ENCODE measurements at places on chromosomes 13 and 19. TPM values are rescaled to one million over a fixed set of nuclear protein-coding genes. Genes with fewer than 3 reads are reported as not detected.

DNA sequence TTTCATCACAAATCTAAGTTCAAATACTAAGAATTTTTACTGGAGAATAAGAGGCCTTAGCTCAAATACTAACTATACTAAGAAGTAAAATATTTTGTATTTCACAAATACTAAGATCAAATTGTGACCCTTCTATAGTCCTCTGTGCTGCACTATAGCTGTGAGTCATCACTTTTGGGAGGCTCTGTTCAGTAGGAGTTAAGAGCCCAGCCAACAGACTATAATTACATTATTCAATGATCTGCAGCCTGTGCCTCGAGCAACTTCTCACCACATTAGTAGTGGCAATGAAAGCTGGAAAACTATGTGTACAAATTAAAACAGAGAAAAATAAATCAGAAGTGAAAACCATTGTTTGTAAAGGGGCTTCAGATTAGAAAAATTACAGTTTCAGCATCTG, 147.3 kb upstream of the GPC6 start:
- H3K27me3 ChIP-seq, result no peaks in the 10 kb centered on the region
- DNase-seq, result no peak
- no peaks in the 10 kb centered on the region for H3K4me1 ChIP-seq
- H3K27ac ChIP-seq, result no peak overlapping the region

- no peaks in the 10 kb centered on the region for H3K36me3 ChIP-seq
- H3K4me3 ChIP-seq, result no peak overlapping the region
Measured at GRCh38 chr13:46496086-46496485, 56.9 kb upstream of the LRCH1 start.

- no peaks in the 10 kb centered on the region for H3K4me1 ChIP-seq
- peaks cover 26% of the 10 kb centered on the region for H3K27me3 ChIP-seq
- no peaks in the 10 kb centered on the region for H3K36me3 ChIP-seq
- H3K27ac ChIP-seq, result no peak overlapping the region
- no peak overlapping the region for H3K4me3 ChIP-seq
Measured at GRCh38 chr13:28379371-28380083, 115.4 kb downstream of the FLT1 start.

DNA sequence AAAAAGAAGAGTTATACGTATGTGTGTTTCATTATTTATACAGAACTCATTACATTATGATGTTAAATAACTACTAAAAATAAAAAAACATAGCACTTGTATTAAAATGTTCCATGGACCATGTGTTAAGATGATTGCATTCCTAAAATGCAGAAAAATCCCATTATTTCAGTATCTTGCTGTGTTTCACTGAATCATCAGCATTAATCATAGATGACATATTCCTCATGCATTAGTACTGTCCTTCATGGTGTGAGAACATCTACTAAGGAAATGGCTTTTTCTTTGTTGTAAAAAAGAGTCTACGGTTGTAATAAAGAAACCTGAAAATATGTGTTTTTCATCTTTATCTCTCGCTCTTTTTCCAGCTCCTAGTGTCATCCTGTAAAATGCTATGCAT, 416.5 kb downstream of the FGF14 start:
- DNase-seq, result no peak
- no peaks in the 10 kb centered on the region for H3K27me3 ChIP-seq
- no peaks in the 10 kb centered on the region for H3K36me3 ChIP-seq
- no peaks in the 10 kb centered on the region for H3K4me1 ChIP-seq
- no peak overlapping the region for H3K4me3 ChIP-seq

DNA sequence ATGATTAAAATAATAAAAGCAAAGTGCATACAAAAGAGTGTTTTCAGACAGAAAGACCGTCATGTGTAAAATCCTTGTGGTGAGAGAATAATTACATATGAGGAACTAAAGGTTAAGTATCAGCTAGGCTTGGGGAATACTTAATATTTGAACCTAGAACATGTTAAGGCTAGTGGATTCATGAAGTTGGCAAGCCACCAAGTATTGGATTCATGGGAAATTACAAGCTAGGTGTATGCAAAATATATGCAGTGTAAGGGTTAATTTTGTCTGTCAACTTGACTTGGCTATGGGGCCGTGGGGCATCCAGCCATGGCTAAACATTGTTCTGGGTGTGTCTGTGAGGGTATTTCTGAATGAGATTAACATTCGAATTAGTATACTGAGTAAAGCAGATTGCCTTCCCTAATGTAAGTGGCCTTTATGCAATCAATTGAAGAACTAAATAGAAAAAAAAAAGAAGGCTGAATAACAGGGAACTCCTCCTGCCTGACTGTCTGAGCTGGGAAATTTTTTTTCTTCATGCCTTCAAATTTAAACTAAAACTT, 533.5 kb upstream of the KLF12 start:
- H3K27me3 ChIP-seq, result peaks cover 4% of the 10 kb centered on the region
- DNase-seq, result no peak
- H3K4me3 ChIP-seq, result no peak overlapping the region
- H3K27ac ChIP-seq, result no peak overlapping the region

GRCh38 chr13:66138172-66138811, 1091.8 kb downstream of the PCDH9 start:
- no peak for DNase-seq
- H3K27ac ChIP-seq, result no peak overlapping the region
- no peaks in the 10 kb centered on the region for H3K4me1 ChIP-seq
- H3K27me3 ChIP-seq, result no peaks in the 10 kb centered on the region

DNA sequence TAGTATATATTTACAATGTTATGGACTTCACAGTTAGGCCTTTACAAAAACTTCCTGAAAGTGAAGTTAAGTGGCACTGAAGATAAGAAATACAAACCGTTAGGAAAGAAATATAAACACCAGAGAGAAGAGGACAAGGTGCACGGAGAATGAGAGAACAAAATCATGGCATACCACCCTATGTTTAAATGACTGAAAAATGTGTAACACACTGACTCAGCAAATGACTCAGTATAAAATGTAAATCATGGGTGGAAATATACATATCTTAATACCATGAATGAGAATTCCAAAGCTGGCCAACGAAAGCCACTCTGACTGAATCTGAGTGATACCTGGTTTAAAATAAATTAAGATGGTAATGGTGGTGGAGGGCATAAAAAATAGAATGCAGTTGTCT, 260.8 kb downstream of the DNAJC15 start:
- DNase-seq, result no peak
- peaks cover 27% of the 10 kb centered on the region for H3K27me3 ChIP-seq
- H3K36me3 ChIP-seq, result no peaks in the 10 kb centered on the region
- H3K4me3 ChIP-seq, result no peak overlapping the region

DNA sequence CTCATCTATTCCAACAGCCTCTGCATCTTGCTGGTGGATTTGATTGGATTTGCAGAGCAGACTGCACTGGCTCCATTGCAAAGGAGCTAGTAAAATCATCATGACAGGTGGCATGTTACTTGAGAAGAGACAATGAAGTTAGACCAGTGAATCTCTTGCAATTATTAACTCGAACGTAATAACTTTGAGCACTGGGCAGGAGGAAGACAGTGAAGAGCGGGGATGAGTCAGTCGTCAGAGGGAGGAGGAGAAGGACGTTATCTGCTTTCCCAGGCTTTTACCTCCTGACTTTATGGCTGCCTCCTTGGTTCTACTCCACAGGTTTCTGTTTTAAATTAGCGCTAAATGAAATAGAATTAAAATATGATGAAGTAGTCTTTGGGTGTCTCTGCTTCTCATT, 257.8 kb upstream of the IPO5 start:
- no peak overlapping the region for H3K4me3 ChIP-seq
- H3K27me3 ChIP-seq, result no peaks in the 10 kb centered on the region
- H3K27ac ChIP-seq, result no peak overlapping the region
- no peaks in the 10 kb centered on the region for H3K36me3 ChIP-seq

DNA sequence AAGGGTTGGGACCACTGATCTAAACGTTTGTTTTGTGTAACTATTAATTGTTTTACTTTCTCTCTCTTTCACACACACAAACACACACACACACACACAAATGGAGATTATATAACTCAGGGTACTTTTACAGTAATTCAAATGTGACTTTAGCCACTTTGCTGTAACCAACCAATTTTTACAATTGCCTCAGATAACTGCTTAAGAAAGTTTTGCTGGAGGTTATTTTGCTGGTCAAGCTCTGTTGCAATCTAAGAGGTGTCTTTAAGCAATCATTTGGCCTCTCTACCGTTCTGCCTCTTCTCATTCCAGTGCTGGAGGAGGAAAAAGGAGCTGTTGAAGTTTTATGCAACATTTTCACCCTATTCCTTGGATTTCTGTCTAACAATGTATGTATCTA, 63.0 kb downstream of the TBC1D4 start:
- H3K27me3 ChIP-seq, result peaks cover 29% of the 10 kb centered on the region
- no peak overlapping the region for H3K4me3 ChIP-seq
- DNase-seq, result no peak
- peaks cover 6% of the 10 kb centered on the region for H3K4me1 ChIP-seq
- H3K27ac ChIP-seq, result no peak overlapping the region

- peaks cover 13% of the 10 kb centered on the region for H3K36me3 ChIP-seq
- peak overlapping the region; percentile 81 for H3K27ac ChIP-seq
- H3K27me3 ChIP-seq, result no peaks in the 10 kb centered on the region
- no peak overlapping the region for H3K4me3 ChIP-seq
- H3K4me1 ChIP-seq, result peaks cover 20% of the 10 kb centered on the region
Measured at GRCh38 chr13:48938308-48938943, 37.3 kb upstream of the FNDC3A start.

- no peaks in the 10 kb centered on the region for H3K27me3 ChIP-seq
- no peak overlapping the region for H3K27ac ChIP-seq
- H3K4me3 ChIP-seq, result no peak overlapping the region
- H3K4me1 ChIP-seq, result no peaks in the 10 kb centered on the region
- DNase-seq, result no peak
Measured at GRCh38 chr13:29227576-29227975, 367.9 kb downstream of the SLC7A1 start.

- no peak for DNase-seq
- H3K27ac ChIP-seq, result no peak overlapping the region
Measured at GRCh38 chr13:53474878-53475277, 446.3 kb downstream of the OLFM4 start.

- peak; percentile 37 for DNase-seq
- H3K4me1 ChIP-seq, result peaks cover 7% of the 10 kb centered on the region
- peak overlapping the region; percentile 53 for H3K4me3 ChIP-seq
- peaks cover 3% of the 10 kb centered on the region for H3K36me3 ChIP-seq
Measured at GRCh38 chr13:49220856-49221589, 885 bp downstream of the MLNR start.

DNA sequence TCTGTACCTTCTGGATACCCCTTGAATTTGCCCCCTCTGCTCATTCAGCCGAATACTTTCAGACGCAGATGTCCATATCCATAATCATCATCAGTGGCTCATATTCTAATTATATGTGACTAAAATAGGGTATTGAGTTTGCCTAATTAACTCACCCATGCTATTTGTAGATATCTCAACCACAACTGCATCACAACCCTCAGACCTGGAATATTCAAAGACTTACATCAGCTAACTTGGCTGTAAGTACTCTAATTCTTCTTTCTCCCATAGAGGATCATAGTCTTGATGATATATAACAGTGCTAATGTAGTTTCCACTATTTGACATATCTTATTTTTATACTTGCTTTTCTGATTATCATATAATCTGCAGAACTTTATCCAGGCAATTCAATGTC, 35.8 kb downstream of the RXFP2 start:
- no peaks in the 10 kb centered on the region for H3K27me3 ChIP-seq
- H3K4me1 ChIP-seq, result no peaks in the 10 kb centered on the region
- H3K27ac ChIP-seq, result no peak overlapping the region

- peaks cover 13% of the 10 kb centered on the region for H3K4me1 ChIP-seq
- peaks cover under 1% of the 10 kb centered on the region for H3K36me3 ChIP-seq
Measured at GRCh38 chr13:28615916-28616446, 42.9 kb upstream of the POMP start.

DNA sequence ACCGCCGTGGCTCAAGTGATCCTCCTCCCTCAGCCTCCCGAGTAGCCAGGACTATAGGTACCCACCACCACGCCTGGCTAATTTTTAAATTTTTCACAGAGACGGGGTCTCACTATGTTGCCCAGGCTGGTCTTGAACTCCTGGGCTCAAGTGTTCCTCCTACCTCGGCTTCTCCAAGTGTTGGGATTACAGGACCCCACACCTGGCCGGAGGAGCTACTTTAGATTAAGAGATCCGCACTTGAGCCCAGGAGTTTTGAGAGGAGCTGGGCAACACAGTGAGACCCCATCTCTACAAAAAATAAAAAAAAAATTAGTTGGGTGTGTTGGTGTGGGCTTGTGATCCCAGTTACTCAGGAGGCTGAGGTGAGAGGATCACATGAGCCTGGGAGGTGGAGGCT, 9.0 kb upstream of the ZNF460 start:
- peaks cover 1% of the 10 kb centered on the region for H3K4me1 ChIP-seq
- peaks cover 40% of the 10 kb centered on the region for H3K36me3 ChIP-seq
- DNase-seq, result no peak
- H3K27me3 ChIP-seq, result no peaks in the 10 kb centered on the region

- H3K27me3 ChIP-seq, result no peaks in the 10 kb centered on the region
- peaks cover 11% of the 10 kb centered on the region for H3K36me3 ChIP-seq
- no peak overlapping the region for H3K4me3 ChIP-seq
- H3K4me1 ChIP-seq, result no peaks in the 10 kb centered on the region
- H3K27ac ChIP-seq, result no peak overlapping the region
Measured at GRCh38 chr13:100300708-100301107, 211.8 kb downstream of the PCCA start.

Gene CCDC70
- not detected for total RNA-seq

Gene TBCB
- 166 TPM for total RNA-seq

Gene ZNF844
- total RNA-seq, result 1.3 TPM

Gene HNRNPA1L2
- total RNA-seq, result 7.4 TPM

Gene IGSF23
- total RNA-seq, result not detected

Gene AXL
- total RNA-seq, result 0.05 TPM

Gene TFDP1
- 175 TPM for total RNA-seq

Gene ZNF442
- 0.55 TPM for total RNA-seq

Measured in activated CD8-positive, alpha-beta memory T cell treated with anti-CD3 and anti-CD28 coated beads, Interleukin-2, amount 10 ng/mL, durations not matched to agents 7 days and 5 days (primary cell).